Neural crest cell (in vitro differentiated cells): ENCODE measurements at places on chromosomes 4 and X. TPM values are rescaled to one million over a fixed set of nuclear protein-coding genes. Genes with fewer than 3 reads are reported as not detected.

The KLB gene
- total RNA-seq: not detected in 2 replicates

The DUX4 gene
- not detected in 2 replicates for total RNA-seq

The GPRIN3 gene
- 0.70 and 0.71 TPM in 2 replicates for total RNA-seq

The SPP1 gene
- total RNA-seq: 14.2 and 23.5 TPM in 2 replicates

The USP51 gene
- total RNA-seq: 9.4 and 9.9 TPM in 2 replicates

The ARHGAP6 gene
- total RNA-seq: 2.3 and 2.7 TPM in 2 replicates

The CYP4V2 gene
- total RNA-seq: 6.4 and 7.1 TPM in 2 replicates

The GAB3 gene
- total RNA-seq: 0.07 and 0.12 TPM in 2 replicates

The EDA gene
- 1.8 and 2.5 TPM in 2 replicates for total RNA-seq

The FAM9B gene
- not detected in 2 replicates for total RNA-seq

The GAGE2A gene
- total RNA-seq: not detected in 2 replicates

The IL21 gene
- total RNA-seq: not detected in 2 replicates

The NDST4 gene
- total RNA-seq: 1.3 and 1.7 TPM in 2 replicates

The PI4K2B gene
- total RNA-seq: 10.7 and 11.6 TPM in 2 replicates

The LRPAP1 gene
- total RNA-seq: 106 and 116 TPM in 2 replicates

The LRAT gene
- 0.09 and 0.20 TPM in 2 replicates for total RNA-seq

The MYOZ2 gene
- total RNA-seq: not detected in 2 replicates

The MID1 gene
- total RNA-seq: 47.1 and 48.1 TPM in 2 replicates

The RAP1GDS1 gene
- 46.0 and 46.3 TPM in 2 replicates for total RNA-seq

The UGT8 gene
- total RNA-seq: 5.9 and 6.3 TPM in 2 replicates

The FAM47A gene
- total RNA-seq: not detected in 2 replicates

The NUDT10 gene
- 17.7 and 18.3 TPM in 2 replicates for total RNA-seq

The SOWAHD gene
- 0.32 and 0.40 TPM in 2 replicates for total RNA-seq

The PDE6B gene
- total RNA-seq: 3.4 and 4.1 TPM in 2 replicates

The CENPI gene
- 39.8 TPM in 2 replicates for total RNA-seq

The CCKAR gene
- total RNA-seq: not detected in 2 replicates

The CXCL9 gene
- not detected in 2 replicates for total RNA-seq

The UGT2B15 gene
- total RNA-seq: not detected in 2 replicates

The CSAG1 gene
- not detected in 2 replicates for total RNA-seq

The NLGN4X gene
- 57.4 and 57.8 TPM in 2 replicates for total RNA-seq

The CPLX1 gene
- total RNA-seq: 2.0 and 2.5 TPM in 2 replicates

The EDA2R gene
- total RNA-seq: 2.8 and 3.6 TPM in 2 replicates

The CLDN22 gene
- not detected in 2 replicates for total RNA-seq

The TEX13D gene
- total RNA-seq: 1.9 and 2.1 TPM in 2 replicates

The MTMR8 gene
- total RNA-seq: 4.0 and 5.3 TPM in 2 replicates
